ENCODE measurements at places on chromosomes 3 and 15.

- no peak for DNase-seq
These were observed 10.5 kb downstream of the ISG20 start for GRCh38 chr15:88649286-88649733.

DNA sequence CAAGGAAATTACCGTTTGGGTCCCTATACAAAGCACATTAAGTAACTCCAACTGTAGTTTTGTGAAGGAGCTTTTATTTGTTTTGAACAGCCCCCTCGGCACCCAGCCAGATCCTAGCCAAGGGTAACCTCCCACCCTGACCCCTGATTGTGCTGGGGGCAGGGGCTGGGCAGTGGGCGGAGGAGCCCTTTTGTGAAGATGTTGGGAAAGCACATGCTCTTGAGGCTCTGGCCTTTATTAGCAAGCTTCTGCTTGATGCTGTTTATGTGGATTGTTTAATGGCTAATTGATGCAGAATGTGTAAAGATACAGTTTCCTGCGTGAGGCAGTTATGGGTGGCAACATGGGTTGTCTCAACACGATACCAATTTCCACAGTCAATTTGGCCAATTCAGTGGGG is 136.5 kb downstream of the MAP2K5 start:
- no peak for DNase-seq

GRCh38 chr3:178003756-178004155 is 532.5 kb upstream of the KCNMB2 start:
- DNase-seq: no peak

GRCh38 chr3:107877936-107878335 is 212.9 kb downstream of the CD47 start:
- no peak for DNase-seq

GRCh38 chr3:150061288-150062024 is 90.8 kb upstream of the PFN2 start:
- DNase-seq: no peak
